Thymus (tissue), 14 donors: ENCODE measurements at places on chromosomes 7 and 10.

DNA sequence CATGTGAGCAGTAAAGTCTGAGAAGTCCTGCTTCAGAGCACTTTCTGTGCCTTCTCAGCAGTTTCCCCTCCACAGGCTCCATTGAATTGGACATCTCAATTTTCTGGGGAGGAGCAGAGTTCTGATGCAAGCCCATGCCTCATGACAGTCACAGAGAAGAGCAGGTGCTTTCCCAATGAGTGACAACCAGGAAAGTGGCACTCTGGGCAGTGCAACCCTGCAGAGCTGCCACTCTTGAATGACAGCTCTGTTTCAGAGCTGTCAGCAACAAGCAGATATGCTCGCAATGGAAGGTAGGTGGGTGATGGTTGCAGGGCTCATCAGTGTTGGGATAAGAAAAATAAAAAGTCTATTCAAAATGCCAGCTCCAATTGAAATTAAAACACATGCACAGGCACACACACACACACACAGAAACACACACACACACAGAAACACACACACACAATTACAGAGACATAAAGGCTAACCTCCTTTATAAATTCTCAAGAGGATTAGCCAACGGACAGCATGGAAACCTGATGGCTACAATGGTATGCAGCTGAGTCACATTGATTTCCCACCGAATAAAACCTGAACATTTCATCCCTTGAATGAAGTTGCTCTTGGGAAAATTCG is 50.5 kb downstream of the C10orf67 start:
- no peak for DNase-seq

GRCh38 chr10:132054564-132054963 is 11.2 kb upstream of the JAKMIP3 start:
- no peak for DNase-seq

DNA sequence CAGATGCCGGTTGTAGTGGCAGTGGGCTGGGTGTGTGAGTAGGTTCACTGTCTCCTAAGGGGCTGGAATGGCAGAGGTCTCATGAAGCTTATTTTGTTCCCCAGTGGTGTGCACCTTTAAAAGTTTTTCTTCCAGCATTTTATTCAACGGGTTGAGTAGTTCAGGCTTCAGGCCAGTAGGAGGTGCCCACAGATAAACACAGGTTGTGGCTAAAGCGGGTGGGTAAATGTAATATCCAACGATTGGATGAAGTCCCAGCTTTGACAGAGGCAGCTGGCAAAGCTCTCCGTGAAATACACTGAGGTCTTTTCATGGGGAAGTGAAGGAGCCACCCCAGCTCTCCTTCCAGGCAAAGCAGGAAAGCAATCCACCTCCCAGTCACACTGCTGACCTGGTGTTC is 339.8 kb upstream of the LRRTM3 start:
- DNase-seq = no peak

DNA sequence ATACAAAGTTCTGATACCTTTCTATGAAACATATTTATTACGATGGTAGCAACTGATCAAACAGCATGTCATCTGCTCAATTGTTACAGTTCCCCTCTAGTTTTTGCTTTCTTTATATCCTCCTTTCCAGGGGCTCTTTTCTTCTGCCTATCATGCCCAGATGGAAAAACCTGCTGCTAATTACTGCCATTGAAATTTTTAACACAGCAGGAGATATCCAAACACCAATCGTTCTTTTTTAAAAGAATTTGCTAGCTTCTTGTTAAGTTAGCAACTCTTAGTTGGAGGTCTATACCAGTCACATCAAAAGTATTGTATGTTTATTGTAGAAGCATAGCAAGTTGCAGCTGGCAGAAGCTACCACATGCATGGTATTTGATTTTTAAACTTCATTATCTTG is 768.5 kb downstream of the NXPH1 start:
- no peak for DNase-seq

GRCh38 chr7:20574784-20575720 is 40.4 kb upstream of the ABCB5 start:
- DNase-seq = no peak

DNA sequence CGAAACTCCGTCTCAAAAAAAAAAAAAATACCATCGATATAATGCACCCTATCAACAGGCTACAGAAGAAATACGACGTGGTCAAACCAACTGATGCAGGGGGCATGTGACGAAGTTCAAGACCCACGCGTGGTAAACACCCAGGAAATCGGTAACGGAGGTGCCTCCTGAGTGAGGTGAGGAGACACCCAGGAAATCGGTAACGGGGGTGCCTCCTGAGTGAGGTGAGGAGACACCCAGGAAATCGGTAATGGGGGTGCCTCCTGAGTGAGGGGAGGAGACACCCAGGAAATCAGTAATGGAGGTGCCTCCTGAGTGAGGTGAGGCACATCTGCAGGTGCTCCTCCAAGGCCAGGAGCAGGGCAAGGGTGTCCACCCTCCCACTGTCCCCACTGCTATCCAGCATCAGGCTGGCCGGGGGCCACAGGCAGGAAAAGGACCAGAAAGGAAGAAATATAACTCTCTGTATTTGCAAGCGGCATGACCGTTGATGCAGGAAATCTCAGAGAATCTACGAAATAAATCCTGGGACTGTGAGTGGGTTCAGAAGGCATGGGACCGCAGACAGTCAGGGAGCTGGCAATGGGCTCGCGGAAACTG is 10.7 kb upstream of the GPR146 start:
- no peak for DNase-seq

DNA sequence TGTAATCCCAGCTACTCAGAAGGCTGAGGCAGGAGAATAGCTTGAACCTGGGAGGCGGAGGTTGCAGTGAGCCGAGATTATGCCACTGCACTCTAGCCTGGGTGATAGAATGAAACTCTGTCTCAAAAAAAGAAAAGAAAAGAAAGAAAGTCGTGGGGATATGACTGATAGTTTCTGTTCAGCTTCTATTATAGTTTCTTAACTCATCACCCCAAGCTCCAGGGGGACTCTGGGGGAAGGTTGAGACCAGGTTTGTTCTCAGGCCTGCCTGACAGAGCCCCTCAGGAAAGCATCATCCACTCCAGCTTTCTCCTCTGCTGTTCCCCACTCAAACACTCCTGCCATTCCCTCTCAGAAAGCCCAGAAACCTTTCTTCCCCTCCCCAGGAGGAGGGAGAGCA is 542.4 kb upstream of the GALNT17 start:
- DNase-seq = no peak

- DNase-seq = no peak
Measured at GRCh38 chr10:70038923-70039322, 13.7 kb upstream of the MACROH2A2 start.

GRCh38 chr10:60414877-60415585 is 25.4 kb upstream of the ANK3 start:
- no peak for DNase-seq
